ENCODE measurements at places on chromosomes 6 and 20.

DNA sequence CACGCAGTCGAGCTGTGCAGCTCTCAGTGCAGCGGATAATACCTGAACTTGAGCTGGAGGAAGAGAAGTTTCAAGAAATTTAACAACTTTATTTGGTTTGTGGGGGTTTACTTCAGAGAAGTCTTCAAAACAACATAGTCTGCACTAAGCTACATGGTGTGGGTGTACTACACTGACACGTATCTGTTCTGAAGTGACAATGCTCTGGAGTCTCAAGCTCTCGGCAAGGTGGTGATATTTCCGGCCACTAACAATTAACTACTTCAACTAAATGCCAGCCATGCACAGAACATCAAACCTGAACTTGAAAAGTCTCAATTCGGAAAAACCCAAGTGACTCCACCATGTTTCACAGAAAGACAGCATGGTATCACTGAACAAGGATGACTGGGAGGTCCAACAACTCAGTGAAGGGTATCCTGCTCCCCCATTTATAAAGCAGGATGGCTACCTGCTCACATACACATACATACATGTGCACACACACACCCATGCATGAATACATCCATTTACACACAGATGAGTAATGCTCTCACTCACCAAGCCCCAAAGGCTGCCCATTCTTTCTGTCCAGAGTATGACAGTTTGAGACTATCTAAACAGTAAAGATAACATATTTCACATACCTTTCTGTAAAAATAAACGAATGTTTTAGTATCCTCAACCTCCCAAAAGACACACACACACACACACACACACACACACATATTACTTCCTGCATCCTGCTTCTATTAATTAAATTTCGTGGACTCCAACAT lies 15.4 kb upstream of the ANKRD60 start:
- no peak for DNase-seq

- no peak for DNase-seq
These were observed 133.6 kb upstream of the CITED2 start for GRCh38 chr6:139508023-139508422.

- no peak for DNase-seq
These were observed 82.8 kb upstream of the HDAC2 start for GRCh38 chr6:114053791-114054190.

GRCh38 chr6:157054531-157054979 lies 268.8 kb downstream of the TMEM242 start:
- no peak for DNase-seq

- DNase-seq = no peak
These were observed 70.8 kb downstream of the CD164 start for GRCh38 chr6:109311471-109311870.

GRCh38 chr20:51930775-51931174 lies 128.5 kb upstream of the SALL4 start:
- DNase-seq = no peak

DNA sequence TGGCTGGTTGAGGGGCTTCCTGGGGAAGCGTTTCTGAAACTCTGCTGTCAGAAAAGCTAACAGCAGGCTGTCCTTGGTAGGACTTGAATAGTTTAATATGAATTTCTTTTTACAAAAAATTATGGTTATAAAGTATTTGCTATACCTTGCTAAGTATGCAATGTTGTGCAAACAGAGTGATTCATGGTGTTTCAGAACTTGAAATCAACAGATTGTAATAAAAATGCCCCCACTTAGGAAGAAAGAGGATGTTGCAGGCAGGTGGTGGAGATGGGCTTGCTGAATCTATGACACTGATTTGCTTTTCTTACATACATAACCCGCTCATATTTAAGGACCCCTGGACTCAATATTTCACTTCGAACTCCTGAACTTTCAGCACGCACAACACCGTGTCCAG lies 211.6 kb downstream of the THBS2 start:
- no peak for DNase-seq

- DNase-seq = no peak
These were observed 33.8 kb upstream of the RREB1 start for GRCh38 chr6:7073821-7074525.

GRCh38 chr6:156774863-156775405 lies 2.2 kb upstream of the ARID1B start:
- no peak for DNase-seq

DNA sequence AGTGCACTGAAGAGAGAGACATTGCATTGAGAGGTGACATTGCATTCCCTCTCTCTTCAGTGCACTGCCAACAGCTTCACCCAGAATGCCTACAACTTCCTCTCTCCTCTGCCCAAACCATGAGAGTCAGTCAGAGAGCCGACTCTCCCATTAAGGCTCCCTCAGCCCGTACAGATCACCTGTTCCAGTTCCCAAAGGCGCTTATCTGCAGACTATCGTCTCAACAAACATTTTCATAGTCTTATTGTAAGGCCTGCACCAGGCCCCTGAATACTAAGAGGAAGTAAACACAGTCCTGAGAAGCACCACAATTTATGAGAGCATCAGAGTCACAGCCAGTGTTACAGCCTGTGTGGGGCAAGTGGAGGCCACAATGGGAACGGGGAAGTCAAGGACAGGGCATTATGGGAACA lies 53.7 kb downstream of the GFOD1 start:
- DNase-seq = no peak

DNA sequence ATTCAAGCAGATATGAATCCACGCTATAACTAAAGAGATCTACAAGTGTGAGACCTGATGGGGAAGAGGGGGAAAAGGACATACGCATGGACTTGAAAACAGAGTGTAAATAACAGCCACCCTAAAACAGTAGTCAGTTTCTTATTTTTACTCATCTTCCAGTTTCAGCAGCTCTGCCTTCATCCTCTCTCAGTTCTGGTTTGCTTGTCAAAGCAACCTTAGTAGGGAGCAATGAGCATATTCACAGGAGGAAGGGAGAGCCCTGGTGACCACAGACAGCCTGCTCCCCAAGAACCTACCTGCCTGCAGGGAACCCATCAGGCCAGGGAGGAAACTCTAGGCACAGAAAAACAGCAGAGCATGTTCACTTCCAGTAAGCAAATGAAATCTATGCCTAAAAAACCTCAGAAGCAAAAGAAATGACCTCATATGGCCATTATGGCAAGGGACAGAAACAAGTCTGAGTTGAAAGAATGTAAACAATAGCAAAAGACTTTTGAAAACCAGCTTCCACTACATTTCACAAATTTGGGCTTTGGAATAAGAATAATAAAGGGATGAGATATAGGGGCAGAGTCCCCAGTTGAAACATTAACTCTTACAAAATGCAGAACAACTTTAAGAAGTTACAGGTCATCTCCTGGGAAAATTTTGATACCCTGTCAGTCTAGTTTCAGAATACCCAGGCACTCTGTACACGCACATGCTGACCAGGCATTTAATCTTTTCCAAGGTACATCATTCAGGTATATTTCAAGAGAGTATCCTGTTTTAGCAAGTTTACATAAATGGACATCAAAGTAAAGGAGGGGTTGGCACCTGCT lies 120.8 kb upstream of the BCLAF1 start:
- DNase-seq = no peak

DNA sequence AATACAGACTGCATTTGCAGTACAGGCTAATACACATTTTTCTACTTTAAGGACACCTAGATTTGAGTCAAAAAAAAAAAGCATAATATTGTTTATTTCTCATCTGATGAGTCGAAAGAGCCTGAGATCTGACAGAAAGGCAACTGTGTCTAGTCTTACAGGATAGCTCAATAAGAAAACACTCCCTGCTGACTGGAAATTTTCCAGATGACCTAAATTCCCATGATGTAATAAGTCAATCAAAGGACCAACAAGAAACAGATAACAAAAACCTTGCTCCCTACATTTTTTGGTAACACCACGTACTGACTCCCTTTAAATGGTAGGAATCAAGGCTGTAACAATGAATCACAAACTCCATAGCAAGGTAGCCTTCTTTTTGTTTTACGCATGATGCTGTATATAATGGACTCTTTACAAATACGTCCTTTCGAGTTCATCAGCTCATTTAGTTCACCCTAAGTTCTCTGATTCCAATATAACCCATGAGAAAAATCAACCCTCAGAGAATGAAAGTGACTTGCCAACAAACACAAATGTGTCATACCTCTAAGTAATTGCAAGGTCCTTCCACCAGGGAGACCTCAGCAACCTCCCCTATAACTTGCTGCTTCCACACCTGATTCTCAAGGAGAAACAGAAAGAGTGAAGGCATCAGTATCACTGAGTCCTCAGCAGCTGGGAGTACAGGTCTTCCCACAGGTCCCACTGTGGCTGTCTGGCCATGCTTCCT lies 12.1 kb downstream of the TBX18 start:
- no peak for DNase-seq

DNA sequence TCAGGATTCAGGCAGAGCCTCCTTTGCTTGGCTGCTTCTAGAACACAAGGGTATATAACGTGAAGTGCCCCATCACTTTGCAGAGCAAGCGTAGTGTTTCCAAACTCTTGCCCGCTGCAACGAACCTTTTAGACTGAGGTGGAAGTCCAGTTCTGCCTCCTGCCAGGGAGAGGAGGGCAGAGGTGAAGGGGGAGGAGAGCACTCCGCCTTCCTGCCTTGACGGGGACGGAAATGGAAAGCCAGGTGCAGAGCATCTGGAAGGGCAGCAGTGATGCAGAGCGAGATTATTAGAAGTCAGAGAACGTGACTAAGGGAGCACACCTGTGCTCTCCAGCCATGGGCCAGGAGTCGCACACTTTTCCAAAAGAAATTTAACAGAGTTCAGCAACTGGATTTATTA lies 63.4 kb downstream of the RREB1 start:
- DNase-seq = no peak

DNA sequence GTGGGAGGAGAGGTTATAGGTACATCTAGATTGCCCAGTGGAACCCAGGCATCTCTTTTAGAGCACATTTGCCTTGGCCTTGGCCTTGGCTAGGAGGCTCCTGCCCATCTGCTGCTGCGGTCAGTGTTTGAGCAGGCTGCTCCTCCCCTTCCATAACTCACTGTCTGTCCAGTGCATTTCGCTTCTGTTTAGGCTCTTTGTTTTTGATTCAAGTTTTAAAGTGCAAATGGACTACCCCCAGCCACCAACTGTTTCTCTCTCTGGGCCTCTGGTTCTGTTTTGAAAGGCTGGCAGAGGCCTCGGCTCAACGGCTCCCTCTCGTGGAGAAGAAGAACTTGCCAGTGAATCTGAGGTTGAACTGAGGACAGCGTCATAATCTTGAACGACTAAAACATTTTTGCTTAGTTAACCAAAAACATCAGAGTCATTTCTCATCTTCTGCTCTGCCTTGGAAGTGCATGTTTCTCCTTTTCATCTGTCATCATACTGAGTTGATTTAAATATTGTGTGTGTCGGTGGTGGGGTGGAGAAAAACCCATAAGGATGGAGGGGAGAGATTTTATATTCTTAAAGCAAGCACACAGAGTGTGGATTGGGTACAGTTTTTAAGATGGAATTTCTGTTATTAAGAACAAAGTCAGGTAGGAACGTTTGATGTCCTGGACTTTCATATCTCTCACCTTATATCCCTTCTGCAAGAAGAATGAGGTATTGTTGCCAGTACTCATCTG lies 171.4 kb downstream of the DTNBP1 start:
- DNase-seq = peak; percentile 47

GRCh38 chr6:30837870-30838269 lies 46.4 kb upstream of the DDR1 start:
- no peak for DNase-seq

GRCh38 chr6:122140031-122140430 lies 259.4 kb upstream of the HSF2 start:
- DNase-seq = no peak

- DNase-seq = no peak
These were observed 146.2 kb upstream of the ECI2 start for GRCh38 chr6:4281341-4282293.

GRCh38 chr6:87738000-87738399 lies 36.0 kb upstream of the AKIRIN2 start:
- no peak for DNase-seq

GRCh38 chr6:77548662-77549366 lies 85.5 kb upstream of the HTR1B start:
- no peak for DNase-seq

GRCh38 chr6:150635906-150636514 lies 36.3 kb downstream of the PLEKHG1 start:
- DNase-seq = no peak

DNA sequence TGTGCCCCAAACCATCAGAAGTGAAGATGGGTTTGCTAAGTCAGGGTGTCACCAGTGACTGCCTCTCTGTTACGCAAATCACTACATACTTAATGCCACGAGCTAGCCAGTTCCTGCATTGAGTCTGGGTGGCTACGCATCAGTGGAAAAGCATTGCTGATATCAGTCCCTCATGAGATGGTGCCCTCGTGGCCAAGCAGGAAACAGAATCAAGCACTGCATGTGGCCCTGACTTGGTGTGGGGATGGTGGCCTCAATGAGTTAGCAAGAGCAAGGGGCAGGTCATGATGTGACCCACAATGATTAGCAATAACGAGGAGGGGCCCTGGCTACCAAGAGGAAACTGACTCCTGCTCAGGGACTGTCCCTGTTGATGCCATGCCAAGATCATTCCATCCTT lies 51.6 kb upstream of the FNDC1 start:
- DNase-seq = no peak

DNA sequence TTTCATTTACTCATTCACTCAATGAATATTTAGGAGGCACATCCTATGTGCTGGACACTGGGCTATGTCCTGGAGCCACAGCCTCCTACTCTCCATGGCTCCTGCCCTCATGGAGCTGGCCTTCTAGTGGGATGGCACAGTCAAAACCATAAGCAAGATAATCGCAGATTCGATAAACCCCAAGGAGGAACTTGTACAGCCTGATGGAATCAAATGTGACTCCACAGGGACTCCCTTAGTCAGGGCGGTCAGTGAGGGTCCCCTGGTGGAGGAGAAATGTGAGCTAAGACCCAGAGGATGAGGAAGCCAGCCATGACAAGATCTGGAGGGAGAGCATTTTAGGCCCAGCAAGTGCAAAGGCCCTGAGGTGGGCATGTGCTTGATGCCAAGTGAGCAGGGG lies 211.9 kb downstream of the PREX1 start:
- no peak for DNase-seq

DNA sequence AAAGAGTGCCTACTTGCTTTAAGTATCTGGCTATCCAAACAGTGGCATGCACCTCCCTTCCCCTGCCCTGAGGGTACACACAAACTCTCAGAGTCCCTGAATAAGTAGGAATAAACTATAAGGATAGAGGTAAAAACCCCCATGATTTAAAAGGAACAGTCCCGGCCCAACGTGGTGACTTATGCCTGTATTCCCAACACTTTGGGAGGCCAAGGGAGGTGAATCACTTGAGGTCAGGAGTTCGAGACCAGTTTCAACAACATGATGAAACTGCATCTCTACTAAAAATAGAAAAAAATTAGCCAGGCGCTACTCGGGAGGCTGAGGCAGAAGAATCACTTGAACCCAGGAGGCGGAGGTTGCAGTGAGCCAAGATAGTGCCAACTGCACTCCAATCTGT lies 22.2 kb downstream of the SAMHD1 start:
- DNase-seq = peak; percentile 28

- DNase-seq = no peak
These were observed 624.7 kb upstream of the NOX3 start for GRCh38 chr6:156080371-156080770.
